ENCODE measurements at places on chromosomes 5 and 9. TPM values are rescaled to one million over a fixed set of nuclear protein-coding genes. Genes with fewer than 3 reads are reported as not detected.

ENTREP1 gene
- 3.7 TPM for total RNA-seq

DNA sequence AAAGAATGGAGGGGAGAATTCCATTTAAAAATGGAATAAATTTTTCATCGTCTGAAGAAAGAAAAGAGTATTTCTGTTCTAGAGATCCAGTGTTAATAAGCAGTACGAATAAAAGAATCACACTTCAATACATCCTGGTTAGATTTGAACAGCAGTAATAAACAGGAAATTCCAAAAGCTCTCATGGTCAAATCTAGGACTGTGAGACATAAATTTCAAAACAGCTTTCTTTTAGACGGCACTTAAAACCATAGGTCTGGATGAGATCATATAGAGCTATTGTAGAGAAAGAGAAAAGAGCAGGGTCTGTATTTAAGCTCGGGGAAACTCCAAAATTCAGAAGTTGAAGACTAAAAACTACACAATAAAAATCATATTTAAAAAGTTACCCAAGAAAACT lies 1006.9 kb upstream of the CTNND2 start:
- DNase-seq = no peak

DNA sequence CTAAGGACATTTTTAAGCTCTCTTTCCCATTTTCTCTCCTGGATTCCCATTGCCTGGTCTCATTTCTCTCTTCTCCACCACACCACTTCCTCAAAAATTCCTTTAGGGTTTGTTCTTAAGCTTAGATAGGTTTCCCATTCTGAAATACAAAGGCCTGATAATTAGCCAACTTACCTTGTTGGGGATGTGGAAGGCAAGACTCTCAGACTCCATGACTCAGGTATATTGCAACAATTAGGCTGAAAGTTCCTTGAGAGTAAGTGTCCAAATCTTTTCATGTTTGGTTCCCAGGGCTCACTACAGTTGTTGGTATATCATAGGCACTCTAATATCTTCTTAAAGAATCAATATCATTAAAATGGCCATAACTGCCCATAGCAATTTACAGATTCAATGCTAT lies 43.6 kb downstream of the FXN start:
- no peak for DNase-seq

NUTM2F gene
- not detected for total RNA-seq

SLC12A7 gene
- total RNA-seq = 76.3 TPM

SLC46A2 gene
- total RNA-seq = not detected

DNA sequence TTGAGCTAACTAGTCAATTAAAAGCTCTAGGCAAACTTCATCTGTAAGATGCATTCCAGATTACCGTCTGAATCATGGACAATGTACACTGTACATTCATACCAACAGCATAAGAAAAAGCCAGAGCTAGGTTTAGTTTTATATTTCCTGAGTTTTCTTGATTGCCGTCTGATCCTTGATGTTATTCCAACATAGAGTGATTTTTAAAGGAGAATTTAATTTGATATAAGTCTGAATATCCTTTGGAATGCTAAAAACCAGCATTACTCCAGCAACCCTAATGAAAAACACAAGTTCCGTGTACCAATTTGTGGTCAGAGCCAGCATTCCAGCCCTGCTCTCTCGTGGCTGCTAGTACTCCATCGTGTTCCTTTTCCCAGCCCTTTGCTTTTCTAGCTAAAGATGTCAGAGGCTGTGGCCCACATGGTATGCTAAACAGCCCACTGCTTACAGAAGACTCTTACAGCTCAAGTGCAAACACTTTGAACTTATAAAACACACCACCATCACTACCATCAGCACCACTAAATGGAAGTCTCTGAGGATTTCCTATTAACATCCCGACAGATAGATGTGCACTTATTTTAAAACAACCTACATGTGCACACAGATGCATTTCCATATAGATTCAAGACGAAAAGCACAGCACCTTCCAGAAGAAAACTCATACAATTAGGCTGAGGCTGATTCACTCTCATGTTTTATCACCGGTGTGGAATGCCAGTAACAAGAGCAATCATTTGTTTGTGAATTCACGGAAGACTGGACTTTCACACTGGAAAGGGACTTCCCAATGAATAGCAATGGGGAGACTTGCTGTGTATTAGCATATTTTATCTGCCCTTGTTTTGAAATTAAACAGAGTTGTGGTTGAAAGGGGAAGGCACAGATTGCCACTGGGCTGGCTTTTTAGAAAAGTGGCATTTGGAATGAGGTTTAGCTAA lies 246.9 kb upstream of the GAS1 start:
- DNase-seq = no peak

ESM1 gene
- total RNA-seq = not detected

ARHGEF28 gene
- total RNA-seq = 17.0 TPM

DNA sequence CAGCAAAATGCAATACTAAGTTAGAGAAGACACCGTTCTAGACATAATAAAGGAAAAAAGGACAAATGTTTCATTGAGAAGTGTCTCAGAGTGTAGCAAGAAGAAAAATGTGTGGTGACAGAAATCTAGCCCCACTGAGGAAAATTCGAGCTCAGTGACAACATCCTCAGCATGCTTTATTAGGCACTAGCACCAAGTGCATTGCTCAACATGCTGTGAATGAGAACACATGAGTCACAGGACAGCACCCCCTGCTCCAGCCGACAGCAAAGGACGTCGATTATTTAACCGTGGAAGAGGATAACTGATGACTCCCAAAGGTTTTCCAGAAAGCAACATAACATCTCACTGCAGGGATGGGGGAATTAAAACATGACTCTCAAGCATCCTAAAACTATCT lies 182.7 kb downstream of the GNAQ start:
- DNase-seq = no peak

- DNase-seq = no peak
Observed at GRCh38 chr5:149360272-149360671, 2.4 kb downstream of the PCYOX1L start.

Measured in progenitor cell of endocrine pancreas (in vitro differentiated cells).